GM12865 (cell line): ENCODE measurements at places on chromosomes 4 and X.
A peak's percentile ranks its signal among the peaks of the same experiment; 100 is the strongest.

GRCh38 chr4:101415962-101416361 is 68.6 kb upstream of the PPP3CA start:
- DNase-seq = no peak

DNA sequence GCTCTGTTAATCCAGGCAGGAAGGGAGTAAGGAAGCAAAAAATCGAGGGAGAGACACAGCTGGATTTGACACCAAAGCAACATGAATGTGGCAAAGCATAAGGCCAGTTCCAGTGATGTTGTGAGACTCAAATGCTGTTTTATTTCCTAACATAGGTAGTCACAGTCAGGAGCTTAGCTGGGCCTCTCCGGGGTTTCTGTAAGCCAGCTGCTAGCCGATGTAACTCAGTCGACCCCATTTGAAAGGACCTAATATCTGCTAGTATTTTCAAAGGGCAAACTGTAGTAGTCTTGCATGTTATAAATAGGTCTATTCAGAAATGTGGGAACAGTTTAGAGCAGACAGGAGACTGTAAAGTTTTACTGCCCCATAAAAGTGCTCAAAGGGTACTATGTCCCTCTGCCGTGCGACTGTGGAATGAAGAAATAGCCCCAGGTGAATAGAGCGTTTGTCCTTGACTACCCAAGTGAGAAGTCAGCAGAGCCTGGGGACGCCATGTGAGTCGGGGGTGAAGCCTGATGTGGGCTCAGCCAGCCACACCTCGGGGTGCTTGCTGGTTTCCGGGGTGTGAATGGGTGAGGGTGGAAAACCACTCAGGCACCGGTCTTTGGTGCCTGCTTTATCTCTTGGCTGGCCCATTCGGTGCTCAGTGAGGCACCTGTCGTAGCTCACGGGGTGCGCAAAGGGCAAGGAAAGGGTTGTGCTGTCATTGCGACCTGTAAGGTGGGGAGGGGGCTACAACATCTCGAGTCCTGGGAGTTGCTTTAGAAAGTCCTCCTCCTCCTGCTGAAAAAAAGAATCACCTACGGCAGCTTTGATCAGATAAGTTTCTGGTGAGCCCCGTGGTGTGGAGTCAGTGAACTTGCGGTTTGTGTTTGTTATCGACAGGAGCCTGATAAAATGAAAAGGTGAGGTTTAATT is 745 bp downstream of the TRIM2 start:
- DNase-seq = peak; percentile 38

GRCh38 chr4:6115746-6116586 is 84.4 kb downstream of the JAKMIP1 start:
- DNase-seq = no peak

DNA sequence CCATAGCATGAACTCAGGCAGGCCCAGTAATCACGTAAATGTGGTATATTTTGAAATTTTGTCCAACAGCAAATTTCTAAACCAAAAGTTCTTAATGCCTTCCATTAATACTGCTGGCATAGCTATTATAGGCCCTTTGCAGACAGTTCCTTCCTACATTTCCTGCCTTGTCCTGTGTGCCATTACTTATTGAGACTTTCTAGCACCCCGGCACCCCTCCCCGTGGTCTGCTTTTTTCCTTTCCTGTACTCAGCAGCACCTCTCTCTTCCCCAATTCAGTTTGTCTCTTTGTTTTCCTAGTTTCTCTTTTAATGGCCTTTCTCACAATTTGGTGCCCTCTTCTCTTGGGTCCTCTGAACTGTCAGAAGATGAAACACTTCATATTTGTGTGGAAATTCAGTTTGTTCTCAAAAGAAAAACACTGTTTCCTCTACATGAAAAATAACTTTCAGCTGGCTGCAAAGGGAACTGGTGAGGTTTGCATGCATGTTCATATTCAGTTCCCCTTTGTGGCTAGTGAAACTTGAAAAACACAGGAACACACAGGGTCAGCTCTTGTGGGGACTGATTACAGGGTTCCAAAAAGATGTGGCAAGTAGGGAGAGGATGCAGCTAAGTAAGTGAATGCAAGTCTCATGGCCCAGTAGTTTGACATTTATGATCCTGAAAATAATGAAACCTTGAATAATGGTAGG is 17.1 kb downstream of the GPR34 start:
- peak; percentile 73 for DNase-seq

DNA sequence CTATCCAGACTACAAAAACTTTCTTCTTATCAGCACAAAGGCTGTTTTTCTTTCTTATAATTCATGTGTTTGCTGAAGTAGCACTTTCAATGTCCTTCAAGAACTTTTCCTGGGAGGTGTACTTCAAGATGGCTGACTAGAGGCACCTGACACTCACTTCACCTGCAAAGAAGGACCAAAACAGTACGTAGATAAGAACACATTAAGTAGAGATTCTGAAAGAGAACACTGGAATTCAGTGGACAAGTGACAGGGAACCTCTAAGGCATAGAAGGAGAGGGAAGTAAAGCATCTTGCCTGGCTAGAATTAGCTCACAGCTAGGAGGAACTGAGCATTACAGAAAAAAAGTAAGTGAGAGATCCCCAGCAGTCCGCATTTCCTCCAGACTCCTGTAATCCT is 21.7 kb upstream of the BMP15 start:
- no peak for DNase-seq

GRCh38 chr4:176925962-176926361 is 133.2 kb upstream of the VEGFC start:
- DNase-seq = no peak

DNA sequence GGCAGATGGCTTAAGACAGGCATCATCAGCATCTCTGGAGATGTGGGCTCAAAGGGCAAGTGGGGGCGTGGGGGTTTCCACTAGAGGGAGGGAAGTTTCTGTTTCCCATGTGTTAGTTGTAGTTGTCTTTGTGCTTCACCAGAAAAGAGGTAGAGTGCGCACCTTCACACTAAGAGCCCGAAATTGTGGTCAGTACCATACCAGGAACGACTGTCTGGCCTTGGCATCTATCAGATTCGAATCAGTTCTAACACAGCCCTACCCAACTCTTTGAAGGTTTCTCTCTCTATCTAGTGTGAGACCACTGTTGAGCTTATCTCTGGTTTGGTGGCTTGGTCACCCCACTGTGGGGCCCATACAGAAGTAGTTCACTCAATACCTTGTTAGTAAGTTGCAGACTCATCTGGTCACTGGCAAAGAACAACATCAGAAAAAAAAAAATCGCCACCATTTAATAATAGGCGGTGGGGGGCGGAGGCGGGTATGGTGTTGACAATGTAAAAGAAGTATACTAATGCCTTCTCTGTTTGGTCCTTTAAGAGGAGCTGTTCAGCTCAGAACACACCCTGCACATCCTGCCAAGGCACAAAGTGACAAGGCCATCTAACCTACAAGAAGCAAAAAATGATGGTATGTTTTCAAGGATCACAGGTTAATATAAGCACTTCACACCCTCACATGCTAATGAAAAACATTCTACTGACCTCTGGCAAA is 71.1 kb downstream of the NYX start:
- no peak for DNase-seq

DNA sequence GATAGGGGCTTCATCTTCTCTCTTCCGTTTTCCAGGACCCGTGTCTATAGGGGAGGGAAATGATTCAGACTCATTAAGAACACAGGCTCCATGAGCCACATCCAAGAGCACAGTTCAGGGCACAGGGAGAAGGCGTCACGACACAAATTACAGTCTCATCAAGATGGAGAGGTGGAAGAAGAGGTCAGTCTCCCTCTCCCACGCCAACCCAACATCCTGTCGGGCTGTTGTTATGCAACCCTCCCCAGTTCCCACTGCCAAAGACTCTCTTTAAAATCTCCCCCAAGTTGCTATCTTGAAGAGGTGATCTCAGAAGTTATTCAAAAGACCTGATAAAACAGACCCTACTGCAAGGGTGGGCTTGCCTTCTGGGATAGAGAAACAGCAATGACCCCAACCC is 12.6 kb downstream of the ZMYM3 start:
- DNase-seq = no peak

DNA sequence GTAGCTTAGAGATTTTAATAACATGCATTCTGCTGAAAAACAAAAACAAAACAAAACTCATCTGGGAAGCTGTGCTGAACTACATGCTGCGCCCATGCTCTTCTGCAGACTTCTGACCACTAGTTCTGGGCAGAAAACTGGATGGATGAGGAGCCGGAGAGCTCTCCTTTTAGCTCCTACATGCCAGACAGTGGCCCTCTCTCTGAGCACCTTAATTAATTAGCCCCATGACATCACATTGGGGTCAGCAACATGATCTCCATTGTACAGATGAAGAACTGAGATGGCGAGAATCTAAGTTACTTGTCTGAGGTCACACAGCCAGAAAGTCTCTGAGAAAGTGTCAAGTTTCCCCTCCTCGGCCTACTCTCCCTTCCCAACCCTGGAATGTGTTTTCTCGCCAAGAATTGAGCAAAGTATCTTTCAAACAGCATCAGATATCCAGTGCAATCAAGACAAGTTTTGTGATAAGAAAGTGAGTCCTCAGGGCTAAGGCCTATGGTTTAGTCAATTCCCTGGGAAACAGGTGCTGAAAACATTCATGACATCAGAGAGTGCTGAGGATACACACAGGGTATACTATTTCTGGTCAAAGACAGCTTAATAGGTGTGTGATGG is 21.6 kb downstream of the SCD5 start:
- DNase-seq = no peak

DNA sequence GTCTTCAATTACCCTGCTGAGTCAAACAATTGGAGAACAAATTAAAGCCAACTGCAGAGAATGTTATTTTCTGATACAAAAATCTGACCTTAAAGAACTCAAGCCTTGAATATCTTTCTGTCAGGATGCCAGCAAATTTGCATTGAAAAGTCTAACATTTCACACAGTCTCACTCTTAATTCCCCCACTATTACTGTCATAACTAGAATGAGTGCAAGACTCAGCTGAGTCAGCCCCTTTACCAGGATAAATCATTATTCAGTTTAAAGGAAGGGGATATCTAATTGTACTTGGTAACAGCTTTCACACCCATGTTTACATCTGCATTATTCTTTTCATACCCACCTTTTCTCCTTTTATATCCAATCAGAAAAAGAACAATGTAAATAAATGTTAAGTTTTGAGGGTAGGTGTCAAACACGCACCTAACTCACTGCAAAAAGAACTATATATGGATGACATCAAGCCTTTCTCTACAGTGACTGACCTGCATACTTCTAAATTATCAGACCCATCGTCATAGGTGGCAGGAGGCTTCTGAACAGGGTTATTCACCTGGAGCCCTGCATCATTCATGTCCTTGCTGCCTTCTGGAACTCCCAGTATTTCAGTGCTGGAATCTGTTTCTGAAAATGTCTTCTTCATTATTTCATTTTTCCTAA is 117.4 kb downstream of the TMA16 start:
- DNase-seq = peak; percentile 26

- peak; percentile 60 for DNase-seq
Observed at GRCh38 chr4:42280327-42281095, 116.8 kb upstream of the SHISA3 start.

GRCh38 chr4:24877868-24878635 is 34.8 kb downstream of the CCDC149 start:
- DNase-seq = no peak

GRCh38 chr4:140743194-140743931 is 12.8 kb downstream of the TBC1D9 start:
- DNase-seq = peak; percentile 68

DNA sequence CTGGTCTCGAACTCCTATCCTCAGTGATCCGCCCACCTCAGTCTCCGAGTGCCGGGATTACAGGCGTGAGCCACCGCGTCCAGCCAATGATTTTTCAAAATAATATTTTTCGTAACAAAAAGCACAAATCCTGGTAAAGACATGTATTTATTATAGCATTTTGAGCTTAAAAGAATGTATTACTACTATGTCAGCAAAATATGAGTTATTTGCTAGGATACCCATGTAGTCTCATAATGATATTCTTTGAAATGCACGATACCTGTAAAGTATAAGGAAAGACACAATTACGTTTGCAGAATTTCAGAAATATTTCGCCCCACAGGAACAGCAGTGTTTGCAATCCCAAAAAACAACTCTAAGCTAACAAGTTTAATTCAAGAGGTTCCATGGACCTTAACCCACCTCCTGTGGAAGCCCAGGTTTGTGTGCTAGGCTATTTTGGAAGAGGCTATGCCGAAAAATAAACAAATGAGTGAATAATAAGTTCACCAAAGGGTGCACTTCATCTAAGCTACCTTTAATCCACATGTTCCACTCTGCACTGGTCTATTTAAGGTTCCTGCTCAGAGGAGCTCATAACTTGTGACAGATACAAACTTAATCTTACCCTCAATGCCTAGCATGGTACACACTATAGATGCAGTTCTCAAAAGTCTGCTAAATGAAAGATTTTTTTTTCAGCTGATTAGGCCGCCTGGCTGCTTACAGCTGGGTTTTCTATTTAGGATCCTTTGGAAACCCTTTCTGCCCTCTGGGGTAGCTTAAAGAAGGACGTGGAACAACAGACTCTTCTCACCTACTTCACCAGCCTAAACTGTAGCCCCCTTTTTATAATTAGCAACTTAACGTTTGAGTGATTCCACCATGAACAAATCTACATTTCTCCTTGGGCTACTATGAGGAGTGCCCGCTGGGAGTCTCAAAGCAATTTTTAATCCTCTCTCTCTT is 5.0 kb downstream of the FRYL start:
- no peak for DNase-seq

DNA sequence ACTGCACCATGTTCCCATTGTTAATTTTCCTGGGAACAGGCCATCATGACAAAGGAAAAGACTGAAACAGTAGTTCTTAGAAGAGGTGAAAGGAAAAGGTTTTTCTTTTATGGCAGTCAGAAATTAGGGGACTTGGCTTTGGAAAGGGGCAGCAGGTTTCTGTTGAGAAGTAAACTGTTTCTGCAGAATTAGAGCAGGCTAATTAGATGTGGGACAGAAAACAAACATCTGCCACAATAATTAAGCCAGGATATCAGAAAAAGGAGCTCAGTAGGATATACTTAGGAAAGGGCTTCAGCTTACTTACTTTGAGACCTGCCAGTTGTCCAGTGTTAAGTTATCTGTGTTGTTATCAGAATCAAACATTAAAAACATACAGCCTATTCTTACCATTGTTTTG is 36.7 kb upstream of the STPG2 start:
- no peak for DNase-seq

- DNase-seq = no peak
Observed at GRCh38 chr4:121564840-121565375, 131.9 kb downstream of the ANXA5 start.

DNA sequence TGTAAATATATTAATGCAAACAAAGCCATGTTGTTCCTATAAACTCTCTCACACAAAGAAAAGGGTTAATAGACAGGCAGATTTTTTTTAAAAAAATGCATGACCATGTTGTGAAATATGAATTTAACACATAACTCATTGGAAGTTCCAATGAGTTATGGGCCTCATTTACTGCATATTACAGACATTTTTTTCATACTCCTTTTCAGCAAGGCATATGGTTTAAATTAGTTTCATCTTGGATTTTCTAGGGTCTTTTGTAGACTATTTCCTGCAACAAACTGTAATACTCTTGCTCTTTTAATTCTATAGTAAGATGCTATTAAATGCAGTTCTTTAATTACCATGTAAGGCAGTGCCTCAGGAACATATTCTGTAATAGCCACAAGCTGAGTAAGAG is 323.1 kb downstream of the GBA3 start:
- no peak for DNase-seq

DNA sequence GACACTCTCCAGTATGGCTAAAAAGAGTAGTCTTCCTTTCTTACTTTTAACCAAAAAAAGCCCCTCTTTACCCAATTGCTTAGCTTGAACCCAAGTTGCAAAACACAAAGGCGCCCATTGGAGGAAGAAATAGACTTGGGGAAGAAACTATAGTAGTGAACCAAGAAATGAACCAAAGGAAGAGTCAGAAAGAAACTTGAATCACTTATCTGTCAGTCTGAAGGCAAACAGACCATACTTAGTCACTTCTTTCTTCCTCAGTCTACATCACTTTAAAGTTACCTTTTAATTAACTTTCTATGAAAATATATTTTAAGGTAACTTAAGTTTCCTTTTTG is 161.4 kb upstream of the GIMD1 start:
- no peak for DNase-seq
